ENCODE measurements at places on chromosomes 12 and 14.

- no peak for DNase-seq
Measured at GRCh38 chr12:116502989-116503496, 56.1 kb upstream of the MAP1LC3B2 start.

- DNase-seq, result no peak
Measured at GRCh38 chr12:42396473-42397259, 70.7 kb downstream of the PPHLN1 start.

DNA sequence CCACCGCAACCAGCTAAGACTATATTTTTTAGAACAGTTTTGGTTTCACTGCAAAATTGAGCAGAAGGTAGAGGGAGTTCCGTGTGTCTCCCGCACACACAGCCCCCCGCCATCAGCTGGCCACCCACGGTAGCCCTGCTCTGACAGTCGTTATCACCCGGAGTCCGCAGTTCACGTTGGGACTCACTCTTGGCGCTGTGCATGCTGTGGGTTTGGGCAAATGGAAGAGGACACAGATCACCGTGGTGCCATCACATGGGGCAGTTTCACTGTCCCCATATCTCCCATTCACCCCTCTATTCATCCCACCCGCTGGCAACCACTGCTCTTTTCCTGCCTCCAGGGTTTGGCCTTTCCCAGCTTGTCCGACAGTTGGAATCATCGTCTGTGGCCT is 31.8 kb upstream of the ULK1 start:
- DNase-seq, result no peak

DNA sequence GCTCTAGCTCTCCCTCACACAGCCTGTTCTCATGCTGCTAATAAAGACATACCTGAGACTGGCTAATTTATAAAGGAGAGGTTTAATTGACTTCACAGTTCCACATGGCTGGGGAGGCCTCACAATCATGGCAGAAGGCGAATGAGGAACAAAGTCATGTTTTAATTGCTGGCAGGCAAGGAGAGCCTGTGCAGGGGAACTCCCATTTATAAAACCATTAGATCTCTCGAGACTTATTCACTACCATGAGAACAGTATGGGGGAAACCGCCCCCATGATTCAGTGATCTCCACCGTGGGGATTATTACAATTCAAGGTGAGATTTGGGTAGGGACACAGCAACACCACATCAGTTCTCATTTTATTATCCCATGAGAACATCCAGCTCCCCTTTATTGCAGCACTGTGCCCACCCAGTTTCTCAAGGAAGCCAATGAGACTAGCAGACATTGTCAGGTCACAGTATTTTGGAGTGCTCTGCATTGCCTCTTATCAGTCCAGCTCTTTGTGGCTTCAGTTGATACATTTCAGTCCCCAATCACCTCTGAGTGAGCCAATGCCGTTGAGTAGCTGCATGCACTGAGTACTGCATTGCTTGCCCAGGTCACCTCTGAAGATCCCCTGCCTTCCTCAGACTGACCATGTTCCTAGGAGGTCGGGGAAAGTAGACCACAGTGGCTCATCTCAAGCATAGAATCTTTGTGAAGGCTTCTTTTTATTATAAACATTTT is 131.2 kb downstream of the CRADD start:
- no peak for DNase-seq

DNA sequence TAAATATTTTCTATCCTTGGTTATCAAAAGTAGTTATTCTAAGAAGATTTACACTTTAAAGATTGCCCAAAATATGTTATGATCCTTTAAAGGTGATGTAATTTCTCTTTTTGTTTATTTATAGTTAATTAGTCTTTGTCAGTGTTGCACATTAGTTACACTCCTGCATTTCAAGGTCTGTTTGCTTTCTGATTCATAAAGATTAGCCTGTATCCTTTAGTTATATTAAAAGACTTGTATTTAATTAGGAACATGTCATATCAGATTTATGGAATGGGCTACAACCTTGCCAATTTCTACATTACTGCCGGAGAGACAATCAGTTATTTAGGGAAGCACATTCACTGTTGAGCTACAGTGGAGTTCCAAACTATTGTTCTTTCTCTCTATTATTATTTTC is 3.5 kb downstream of the EPYC start:
- DNase-seq, result no peak

DNA sequence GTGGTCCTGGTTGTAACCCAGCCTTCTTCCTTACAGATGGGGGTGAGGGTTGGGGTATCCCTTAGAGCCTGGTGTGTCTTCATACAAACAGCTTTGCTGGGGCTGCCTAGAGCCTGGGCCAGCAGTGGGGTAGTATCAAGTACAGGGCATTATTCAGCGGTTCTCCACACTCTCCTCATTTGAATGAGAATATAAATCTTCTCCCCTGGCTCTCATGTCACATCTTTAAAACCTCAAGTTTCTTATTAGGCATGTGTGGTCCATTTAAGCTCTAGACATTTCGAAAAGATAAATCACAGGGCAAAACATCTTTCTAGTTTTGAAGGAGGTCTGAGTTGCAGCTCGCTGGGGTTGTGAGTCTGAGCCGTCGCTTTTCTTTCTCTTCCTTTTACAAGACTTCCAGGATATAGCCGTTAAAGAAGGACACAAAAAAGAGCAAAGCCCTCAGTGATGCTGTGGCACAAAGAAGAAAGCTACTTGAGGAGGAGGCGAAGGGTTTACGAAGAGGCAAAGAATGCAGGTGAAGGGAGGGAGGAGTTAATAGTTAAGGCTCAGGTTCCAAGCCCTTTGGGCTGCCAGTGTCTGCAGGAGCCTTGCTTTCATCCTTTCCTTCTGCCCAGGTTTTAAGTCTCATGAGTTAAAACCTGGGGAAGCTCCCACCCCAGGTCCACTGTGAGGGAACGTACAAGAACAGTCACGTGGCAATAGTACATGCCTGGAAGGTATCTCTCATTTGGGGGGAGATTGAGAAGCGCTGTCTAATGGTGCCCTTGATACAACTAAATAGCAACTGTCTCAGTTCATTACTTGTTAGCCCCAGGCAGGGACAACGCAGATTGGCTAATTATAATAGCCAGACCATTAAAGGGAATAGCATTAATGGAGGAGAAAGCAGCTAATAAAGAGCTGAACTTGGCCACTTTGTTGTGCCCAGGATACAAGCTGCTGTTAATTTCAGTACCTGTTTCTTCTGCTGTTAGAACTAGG is 94.2 kb downstream of the ETV6 start:
- DNase-seq, result no peak

- DNase-seq, result no peak
Measured at GRCh38 chr14:104228221-104228620, 89.8 kb downstream of the KIF26A start.
